KG1 (cell line): ENCODE measurements at places on chromosomes 1 and 21.

DNA sequence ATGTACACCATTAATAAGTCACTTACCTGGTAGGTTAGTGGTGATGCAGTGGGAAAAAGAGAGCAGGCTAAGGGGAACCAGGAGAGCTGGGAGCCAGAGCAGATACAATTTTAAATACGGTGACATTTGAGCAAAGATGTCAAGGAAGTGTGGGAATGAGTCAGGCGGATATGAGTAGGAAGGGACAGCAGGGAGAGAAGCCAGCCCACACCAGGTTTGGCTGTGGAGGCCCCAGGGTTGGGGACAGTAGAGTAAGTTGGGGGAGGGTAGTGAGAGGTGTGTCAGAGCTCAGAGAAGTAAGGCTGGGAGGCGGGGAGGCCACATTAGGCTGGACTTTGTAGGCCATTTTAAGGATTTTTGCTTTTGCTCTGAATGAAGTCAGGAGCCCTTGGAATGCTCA, 482.0 kb downstream of the DISC1 start:
- no peak for DNase-seq

- DNase-seq = no peak
These were observed 43.6 kb upstream of the SYNC start for GRCh38 chr1:32746130-32746529.

DNA sequence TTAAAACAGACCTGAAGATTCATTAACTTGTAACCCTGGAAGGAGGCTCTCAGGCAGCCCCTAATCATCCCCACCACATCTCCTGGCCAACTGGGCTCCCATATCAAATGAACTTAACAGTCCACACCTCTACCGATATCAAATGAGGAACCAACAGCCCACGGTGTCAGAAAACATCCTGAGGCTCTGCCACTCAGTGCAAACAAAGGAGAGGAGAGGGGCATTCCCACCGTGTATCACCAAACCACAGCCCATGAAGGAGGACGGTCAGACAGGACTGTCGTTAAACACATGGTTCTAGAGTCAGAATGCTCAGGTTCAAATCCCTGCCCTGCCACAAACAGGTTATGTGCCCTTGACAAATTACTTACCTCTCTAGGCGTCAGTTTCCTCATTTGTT, 52.5 kb downstream of the ERI3 start:
- no peak for DNase-seq

DNA sequence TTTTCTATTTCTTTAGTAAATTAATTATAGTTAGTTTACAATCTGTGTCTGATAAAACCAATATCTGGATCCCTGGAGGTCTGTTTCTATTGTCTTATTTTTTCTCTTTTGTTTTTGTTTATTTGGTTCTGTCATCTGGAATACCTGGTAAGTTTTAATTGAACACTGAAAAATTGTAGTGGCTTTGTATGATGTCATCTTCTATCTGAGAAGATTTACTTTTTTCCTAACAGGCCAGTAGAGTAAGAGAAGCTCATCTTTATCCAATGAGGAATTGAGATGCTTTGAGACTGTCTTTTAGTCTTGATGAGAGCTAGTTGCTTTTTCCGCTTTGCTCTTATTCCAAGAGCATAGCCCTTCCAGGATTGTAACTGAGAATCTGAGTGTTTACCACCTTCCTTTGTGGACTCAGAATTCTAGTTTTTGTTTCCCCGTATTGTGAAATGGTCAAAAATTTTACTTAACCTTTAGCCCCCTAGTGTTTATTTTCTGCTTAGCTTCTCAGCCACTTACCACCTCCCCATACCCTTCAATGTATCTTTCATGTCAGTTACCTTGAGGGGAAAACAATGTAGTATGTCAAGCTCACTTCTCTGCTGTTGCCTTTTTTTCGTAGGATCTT, 25.0 kb downstream of the PTGFRN start:
- no peak for DNase-seq

- DNase-seq = no peak
These were observed 9.8 kb upstream of the LINGO4 start for GRCh38 chr1:151814971-151815545.

GRCh38 chr1:59350521-59350920, 53.6 kb downstream of the FGGY start:
- DNase-seq = no peak
